ENCODE measurements at places on chromosomes 6 and 20.

DNA sequence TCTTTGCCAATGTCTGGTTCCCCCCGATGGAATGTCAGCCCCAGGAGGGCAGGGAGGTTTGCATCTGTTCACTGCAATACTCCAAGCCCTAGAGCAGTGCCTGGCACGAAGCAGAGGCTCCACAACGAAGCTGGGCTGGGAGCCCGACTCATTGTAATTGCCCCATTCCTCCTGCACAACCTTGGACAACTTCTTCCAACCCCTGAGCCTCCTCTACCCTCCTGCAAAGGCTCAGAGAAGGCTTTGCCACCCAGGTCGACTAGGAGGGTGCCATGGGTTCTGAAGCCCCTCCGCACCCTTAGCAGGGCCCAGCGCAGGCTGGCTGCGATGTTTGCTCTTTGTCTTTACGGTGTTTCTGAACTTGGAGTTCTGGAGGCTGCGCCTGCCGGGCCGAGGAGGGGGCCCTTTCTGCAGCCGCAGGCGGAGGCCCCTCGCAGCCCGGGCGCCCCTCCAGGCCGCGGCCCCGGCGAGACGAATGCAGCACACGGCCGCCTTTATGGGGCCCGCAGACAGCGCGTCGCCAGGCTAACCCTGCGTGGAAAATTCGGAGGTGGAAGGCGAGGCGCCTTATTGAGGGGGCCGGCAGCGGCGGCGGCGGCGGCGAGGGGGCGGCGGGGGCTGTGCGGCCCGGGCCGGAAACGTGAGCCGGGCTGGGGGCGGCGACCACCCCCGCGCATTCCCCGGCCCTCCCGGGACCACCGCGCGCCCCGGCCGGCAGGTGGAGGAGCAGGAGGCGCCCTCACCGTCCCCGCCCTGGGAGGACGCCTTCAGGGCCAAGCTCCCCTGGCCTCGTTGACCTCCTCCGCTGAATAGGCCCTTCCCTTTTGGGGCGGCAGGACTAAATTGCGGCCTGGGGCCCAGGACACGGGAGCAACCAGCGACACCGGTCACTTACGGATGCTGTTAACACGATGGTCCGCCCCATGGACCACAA, 27.0 kb downstream of the SNAI1 start:
- no peak for DNase-seq

GRCh38 chr6:551829-552350, 105.0 kb downstream of the HUS1B start:
- DNase-seq: no peak

DNA sequence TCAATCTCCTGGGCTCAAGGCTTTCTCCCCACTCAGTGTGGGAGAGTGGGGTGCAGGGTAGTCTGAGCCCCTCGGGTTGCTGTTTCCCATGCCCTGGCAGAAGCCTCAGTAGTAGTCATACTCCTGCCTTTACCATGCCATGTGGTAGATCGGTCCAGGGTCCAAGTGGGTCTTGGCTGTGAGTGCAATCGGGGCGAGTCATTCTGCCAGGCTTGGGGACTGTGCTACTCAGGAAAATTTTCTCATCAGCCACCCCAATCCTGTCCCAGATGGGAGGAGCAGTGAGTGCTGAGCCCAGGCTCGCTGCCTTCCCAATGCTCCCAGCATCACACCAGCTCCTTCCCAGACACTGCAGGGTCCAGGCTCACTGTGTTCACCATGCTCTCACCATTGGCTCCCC, 10.7 kb upstream of the RAET1L start:
- DNase-seq: no peak

GRCh38 chr6:44111434-44112417, 15.5 kb downstream of the MRPL14 start:
- no peak for DNase-seq

DNA sequence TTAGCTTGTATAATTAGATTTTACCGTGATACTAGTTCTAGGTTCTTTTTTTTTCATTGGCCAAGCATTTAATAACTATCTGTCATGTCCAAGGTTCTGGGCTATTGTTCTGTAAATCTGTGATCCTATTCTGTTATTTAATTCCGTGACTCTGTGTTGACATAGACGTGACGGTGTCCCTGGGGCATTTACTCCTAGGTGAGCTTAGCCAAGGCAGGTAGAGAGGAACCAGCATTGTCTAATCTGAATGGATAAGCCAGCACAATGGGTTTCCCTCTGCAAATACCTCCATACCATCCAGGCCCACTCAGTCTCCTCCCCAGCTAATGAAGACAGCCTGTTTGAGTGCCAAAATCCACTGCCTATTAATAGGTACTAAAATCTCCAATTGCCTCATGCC, 8.9 kb upstream of the CDSN start:
- DNase-seq: no peak

DNA sequence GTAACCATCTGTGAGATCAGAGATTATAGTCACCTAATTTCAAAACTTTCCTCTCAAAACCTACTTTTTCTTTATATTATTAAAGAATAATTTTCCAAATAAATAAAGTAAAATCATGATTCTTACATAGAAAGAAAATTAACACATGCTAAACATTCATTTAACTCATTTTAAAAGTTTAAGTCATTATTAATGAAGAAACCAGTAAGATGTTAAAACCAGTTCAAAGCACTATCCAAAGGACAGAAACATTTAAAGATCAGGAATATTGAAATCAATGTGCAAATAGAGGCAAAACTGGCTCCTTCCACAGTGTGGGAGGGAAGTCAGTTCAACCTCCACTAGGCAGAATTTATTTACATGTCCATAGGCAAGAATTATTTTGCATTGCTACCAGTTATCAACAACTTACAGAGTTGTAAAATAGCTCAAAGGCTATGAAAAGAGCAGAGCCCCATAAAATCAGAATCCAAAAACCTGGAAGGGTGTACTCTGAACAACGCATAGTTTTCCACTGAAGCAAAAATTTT, 146.9 kb downstream of the KHDC1L start:
- DNase-seq: no peak

GRCh38 chr20:16520154-16520553, 53.1 kb downstream of the KIF16B start:
- DNase-seq: no peak

GRCh38 chr6:157424491-157425020, 43.6 kb downstream of the ZDHHC14 start:
- DNase-seq: no peak

DNA sequence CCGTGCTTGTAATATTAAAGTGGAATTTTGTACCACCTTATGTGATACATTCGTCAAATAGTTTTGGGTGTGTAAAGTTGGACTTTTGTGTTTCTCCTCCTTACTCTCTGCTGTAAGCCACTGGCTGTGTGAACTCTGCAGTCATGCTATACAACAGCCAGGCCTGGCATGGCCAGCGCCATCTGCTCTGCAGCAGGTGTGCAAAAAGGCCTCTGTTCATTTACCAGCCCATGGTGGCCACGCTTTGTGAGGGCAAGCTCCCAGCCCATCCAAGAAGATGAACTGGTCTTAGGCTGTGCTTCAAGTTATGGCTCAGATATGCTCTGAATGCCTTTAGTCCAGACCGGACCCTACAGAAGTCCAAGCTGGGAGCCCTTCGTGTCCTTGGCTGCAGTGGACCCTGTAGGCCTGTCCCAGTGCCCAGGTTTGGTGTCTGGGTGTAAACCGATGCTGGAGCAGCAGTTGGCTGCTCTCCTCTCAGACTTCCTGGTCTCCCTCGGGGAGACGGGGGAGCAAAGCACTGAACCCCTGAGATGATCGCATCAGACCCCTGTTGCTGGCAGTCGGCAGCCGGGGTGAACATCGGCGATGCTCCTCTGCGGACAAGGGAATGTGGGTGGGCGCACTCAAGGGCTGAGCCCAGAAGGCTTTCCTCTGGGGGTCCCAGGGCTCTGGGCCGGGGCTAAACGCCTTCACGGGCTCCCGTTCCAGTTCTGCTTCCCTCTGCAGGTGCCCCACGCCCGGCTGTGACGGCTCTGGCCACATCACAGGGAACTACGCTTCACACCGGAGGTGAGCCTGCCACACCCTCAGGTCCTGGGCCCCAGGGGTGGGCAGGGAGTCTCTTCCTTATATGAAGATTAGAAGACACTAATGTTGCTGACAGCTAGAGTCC, 28.6 kb upstream of the PCMTD2 start:
- DNase-seq: no peak

DNA sequence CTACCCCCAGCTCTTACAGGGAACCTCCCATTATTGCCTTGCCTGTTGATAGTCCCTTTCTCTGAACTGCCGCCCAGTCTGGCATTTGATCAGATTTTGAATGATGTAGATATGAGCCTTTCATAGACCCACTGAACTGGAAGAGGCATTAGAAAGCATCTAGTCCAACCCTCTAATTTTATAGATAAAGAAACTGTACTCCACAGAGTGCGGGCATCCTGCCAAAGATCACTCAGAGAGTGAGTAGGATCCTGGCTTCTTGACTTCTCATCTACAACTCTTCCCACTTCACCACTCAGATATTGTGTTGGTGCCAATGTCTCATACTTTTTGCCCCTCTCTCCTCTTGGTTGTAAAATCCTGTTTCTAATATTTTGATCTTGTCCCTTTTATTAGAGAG, 179.2 kb upstream of the BMP2 start:
- DNase-seq: no peak

Measured in thoracic aorta (tissue), 2 donors.